ENCODE measurements at places on chromosomes 2 and 18. TPM values are rescaled to one million over a fixed set of nuclear protein-coding genes. Genes with fewer than 3 reads are reported as not detected.

DNA sequence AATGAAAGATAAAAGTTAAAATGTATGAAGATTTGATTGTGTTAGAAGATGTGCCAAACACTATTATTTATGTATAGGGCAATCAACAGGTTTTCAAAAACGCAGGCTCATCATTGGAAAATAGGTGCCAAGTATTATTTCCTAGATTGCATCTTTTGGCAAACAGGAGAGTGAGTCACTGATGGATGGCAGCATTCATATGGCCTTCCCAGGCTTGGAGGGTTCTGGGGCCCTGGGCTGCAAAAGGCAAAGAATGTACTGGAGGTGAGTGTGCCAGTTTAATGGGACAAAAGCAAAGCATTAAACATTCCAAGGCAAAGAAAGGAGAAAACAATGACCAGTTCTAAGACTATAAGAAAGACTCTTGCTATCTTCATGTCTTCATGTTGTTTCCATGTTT, 379.4 kb downstream of the RIT2 start:
- H3K4me3 ChIP-seq = no peak overlapping the region
- H3K4me1 ChIP-seq = no peaks in the 10 kb centered on the region

DNA sequence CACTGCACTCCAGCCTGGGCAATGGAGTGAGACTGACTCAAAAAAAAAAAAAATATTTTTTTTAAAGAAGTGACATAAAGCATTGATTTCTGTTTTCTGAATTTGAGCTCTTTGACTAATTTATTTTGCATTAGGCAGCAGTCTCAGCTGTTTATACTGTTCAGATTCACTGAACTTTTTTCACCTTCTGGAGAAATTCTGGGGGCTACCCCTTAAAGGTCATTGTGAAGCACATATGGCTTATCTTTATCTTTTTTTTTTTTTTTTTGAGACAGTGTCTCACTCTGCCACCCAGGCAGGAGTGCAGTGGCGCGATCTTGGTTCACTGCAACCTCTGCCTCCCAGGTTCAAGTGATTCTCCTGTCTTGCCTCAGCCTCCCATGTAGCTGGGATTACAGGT, 12.9 kb downstream of the PHLPP1 start:
- H3K27me3 ChIP-seq = no peaks in the 10 kb centered on the region
- H3K27ac ChIP-seq = no peak overlapping the region
- H3K4me1 ChIP-seq = no peaks in the 10 kb centered on the region
- DNase-seq = no peak
- H3K36me3 ChIP-seq = no peaks in the 10 kb centered on the region

DNA sequence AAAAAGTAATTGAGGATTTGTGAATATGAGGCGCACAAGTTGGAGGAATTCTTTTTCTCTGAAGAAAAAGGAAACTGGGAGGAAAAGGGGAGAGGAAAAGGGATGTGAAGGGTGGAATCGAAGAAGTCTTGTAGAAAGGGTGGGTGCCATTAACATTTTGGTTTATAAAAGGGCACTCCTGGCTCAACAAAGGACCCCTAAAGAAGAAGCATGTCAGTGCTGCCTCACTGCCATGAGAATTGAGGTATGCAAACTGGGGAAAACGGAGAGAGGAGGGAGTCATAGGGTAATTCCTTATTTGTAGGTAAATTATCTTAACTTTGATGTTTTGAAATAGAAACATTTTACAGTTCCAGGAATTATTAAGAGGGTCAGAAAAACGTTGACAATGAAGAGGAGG, 207.2 kb downstream of the NAPG start:
- no peaks in the 10 kb centered on the region for H3K4me1 ChIP-seq
- H3K4me3 ChIP-seq = no peak overlapping the region
- no peaks in the 10 kb centered on the region for H3K27me3 ChIP-seq
- H3K27ac ChIP-seq = no peak overlapping the region
- DNase-seq = no peak

DNA sequence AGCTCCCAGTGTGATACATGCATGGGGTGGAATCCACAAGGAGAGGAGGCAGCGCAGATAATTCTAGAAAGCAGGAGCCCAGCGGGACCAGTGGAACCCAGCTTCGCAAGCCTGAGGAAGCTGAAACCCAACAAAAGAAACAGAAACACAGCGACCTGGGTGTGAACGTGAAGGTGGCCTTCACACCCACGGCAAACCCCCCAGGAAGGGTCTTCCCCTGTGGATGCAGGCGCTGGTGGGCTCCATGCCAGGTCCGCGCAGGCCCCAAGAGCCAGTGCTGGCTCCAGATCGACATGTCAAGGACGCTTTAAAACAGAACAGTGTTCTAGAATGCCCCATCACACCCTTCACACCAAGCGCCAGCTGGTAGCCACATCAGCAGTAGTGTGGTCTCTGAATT, 22.1 kb downstream of the KIF1A start:
- H3K4me3 ChIP-seq = no peak overlapping the region
- DNase-seq = no peak
- no peaks in the 10 kb centered on the region for H3K27me3 ChIP-seq
- H3K4me1 ChIP-seq = no peaks in the 10 kb centered on the region

The SIX3 gene
- not detected for total RNA-seq

Measured in ascending aorta (tissue), 2 donors.